T-helper 1 cell (primary cell): ENCODE measurements at places on chromosomes 6 and 20.
A peak's percentile ranks its signal among the peaks of the same experiment; 100 is the strongest.

- DNase-seq = no peak
These were observed 3.0 kb upstream of the ADRM1 start for GRCh38 chr20:62299666-62300236.

GRCh38 chr6:168937054-168937453 is 316.6 kb downstream of the THBS2 start:
- no peak for DNase-seq

- DNase-seq = no peak
These were observed 736.4 kb upstream of the MARCKS start for GRCh38 chr6:113120582-113121285.

GRCh38 chr20:61045876-61046585 is 206.0 kb upstream of the CDH4 start:
- DNase-seq = no peak

GRCh38 chr6:89433252-89434149 is 549 bp downstream of the ANKRD6 start:
- DNase-seq = peak; percentile 6

DNA sequence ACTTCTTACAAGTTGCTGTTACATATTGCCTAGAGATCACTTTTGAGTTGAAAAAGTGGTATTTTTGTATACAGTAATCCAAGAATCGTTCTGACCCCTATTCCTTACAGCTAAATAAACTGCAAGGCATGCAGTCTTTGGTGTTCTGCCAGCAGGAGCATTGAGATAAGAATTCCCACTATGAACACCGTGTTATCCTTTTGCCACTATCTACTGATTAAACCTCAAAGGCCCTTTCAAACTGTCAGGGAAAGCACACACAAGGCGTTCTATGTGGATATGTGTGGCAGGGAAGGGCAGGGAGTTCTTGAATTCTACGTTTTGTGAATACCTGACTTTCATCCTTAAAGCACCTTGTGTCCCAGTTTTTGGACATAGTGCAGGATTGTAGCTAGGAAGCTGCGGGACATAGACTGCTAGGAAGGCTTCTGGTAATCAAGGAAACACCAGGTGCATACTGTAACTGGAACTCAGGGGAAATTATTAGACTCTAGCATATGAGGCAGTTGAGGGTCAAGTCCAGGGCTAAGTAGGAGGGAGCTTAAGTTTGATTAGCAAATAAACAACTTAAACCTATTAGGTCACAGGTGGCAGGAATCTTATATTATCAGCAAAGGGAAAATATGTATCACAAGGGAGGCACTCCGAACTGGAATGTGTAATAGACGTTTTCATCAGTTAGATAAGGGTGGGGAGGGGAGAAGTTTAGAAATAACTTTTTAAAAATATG is 506.6 kb downstream of the RNF144B start:
- DNase-seq = no peak

GRCh38 chr6:41560431-41561192 is 14.4 kb downstream of the FOXP4 start:
- DNase-seq = peak; percentile 84

- DNase-seq = no peak
These were observed 281.2 kb upstream of the JARID2 start for GRCh38 chr6:14964556-14965270.

GRCh38 chr6:2171728-2172127 is 73.7 kb downstream of the GMDS start:
- DNase-seq = no peak

DNA sequence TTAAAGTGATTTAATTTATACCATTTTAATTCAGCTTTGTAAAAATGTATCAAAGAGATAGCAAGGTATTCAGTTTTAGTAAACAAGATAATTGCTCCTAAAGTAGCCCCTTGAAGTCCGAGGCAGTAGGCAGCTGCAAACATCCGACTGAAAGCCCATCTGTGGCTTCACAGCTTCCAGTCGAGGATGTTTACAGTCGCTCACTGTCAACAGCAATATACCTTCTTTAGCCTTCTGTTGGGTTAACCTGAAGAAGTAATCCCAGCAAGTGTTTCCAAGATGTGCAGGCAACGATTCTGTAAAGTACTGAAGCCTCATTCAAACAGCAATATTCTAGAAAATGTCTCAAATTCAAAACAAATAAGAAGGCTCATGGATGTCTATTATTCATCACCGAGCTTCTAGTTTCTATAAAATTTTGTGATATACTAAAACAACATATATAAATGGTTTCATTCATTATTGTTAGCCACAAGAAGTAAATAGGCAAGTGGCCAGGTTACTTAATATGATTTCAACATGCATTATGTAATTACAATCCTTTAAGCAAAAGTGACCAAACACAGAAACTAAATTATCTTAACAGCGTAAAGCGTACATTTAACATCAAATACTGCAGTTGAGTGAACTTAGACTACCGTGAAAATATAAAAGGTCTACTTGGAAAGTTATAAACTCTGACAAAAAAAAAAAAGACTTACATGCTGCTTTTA is 115.0 kb downstream of the OGFRL1 start:
- DNase-seq = no peak

- no peak for DNase-seq
These were observed 34.0 kb downstream of the NUDT3 start for GRCh38 chr6:34358389-34358905.

DNA sequence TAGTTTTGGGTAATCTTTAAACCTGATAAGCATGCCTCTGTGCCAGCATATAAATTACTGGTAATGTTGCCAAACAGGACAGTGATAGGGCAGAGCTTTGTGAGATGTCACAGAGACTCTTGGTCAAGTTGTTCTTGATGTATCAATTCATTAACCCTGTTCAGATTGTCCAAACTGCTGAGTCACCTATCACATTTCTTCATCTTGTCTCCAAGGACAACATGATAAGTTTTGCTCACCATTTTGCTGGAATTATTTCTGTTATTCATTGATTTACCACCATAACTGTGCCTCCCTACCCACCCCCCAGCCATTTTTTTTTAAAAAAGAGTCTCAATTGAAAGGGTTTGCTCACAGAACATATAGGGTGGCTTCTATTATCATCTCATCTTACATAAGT is 19.5 kb upstream of the GMNN start:
- no peak for DNase-seq

DNA sequence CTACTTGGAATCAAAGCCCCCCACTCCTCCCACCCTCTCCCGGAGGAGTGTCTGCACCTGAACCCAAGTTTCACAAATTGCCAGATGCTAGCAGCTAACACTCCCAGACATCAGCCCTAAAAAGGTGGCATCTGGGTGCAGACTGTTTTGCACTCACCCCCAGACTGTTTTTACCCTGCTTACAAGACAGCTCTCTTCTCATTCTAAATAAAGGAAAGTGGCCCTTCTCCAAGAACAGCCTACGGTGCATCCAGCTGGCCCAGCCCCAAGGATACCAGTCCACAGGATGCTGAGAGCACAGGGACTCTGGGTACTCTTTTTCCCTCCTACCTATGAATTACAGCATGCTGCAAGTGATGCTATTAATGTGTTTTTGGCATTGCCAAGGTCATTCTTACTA is 842.0 kb upstream of the FLRT3 start:
- DNase-seq = no peak

DNA sequence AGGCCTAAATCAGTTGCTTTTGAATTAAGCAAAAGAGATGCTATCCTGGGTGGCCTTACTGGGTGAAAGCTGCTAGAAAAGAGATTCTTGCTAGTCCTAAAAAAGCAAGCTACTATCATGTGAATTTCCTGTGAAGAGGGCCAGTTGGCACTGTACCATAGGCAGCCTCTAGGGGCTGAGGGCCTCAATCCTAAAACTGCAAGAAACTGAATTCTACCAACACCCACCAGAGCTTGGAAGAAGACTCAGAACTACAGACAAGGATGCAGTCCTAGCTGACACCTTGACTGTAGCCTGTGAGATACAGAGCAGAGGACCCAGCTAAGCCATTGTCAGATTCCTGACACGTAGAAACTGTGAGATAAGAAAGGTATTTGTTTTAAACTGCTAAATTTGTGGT is 24.5 kb downstream of the CLIC5 start:
- no peak for DNase-seq

DNA sequence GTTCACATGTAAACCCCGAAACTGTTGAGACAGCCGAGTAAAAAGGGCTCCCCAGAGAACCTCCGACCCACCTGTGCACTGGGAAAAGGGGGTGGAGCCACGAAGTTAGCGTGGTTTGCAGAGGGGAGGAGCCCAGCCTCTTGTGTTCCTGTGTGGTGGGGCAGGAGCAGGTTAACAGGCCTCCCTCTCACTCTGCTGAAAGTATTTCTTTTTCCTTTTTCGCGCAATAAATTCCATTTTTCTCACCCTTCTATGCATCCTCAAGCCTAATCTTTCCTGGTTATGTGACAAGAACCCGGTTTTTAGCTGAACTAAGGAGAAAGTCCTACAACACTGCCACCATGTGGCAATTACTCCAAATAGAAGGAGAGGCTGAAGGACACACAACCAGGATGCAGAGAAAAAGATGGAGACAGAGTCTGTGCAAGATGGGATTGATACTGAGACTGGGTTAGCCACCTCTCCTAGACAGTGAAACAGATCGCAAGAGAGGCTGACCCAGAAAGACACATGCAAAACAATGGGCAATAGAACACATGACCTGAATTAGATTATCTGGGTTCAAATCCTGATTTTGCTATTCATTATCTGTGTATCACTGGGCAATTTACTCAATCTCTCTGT is 168.7 kb upstream of the PRSS16 start:
- DNase-seq = peak; percentile 48

DNA sequence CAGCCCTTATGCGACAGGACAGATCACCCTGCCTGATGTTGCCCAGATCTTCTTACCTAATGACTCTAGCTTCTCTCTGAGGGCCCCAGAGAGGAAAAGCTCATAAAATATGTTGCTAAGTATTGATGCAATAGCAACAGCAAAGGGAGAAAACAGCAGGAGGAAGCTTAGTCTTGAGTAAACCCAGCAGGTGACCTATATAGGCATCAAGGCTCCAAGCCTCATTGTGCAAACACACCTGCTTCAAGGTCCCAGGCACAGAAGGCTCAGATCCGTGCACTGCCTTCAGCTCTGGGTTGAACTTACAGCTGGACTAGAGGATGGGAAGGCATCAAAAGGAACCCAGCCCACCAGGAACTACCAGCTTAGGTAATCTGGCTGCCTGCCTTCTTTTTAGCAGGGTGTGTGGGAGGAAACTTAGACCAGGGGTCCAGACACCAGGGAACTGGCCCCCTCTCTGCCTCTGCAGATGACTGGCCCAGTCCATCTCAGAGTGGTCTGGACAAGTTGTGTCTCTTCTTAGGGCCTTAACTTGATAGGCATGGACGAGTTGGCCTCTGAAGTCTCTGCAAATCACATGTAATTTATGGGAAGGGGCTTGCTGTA is 34.4 kb downstream of the TGM3 start:
- no peak for DNase-seq

- no peak for DNase-seq
These were observed 9.9 kb upstream of the HEBP2 start for GRCh38 chr6:138393871-138394783.
